ENCODE measurements at places on chromosomes 1 and 21.

DNA sequence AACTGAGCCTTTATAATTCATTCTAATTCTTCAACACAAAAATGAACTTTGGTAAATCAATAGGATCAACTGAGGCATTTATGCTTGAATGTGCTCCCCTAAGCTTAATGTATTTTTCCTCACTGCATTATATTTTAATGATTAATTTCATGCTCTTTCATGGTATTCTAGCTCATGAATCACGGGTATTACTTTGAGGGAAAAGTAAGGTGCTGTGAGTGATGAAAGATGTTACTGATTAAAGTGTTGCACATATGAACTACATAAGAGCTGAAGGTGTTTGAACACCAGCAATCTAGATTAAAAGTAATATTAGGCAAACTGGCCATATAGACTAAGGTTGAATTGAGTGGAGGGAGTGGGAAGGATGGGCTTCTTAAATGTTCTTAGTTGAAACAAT, 1.9 kb downstream of the DPYD start:
- no peak for DNase-seq

- DNase-seq: no peak
Measured at GRCh38 chr1:234932511-234933430, 195.9 kb downstream of the TOMM20 start.

DNA sequence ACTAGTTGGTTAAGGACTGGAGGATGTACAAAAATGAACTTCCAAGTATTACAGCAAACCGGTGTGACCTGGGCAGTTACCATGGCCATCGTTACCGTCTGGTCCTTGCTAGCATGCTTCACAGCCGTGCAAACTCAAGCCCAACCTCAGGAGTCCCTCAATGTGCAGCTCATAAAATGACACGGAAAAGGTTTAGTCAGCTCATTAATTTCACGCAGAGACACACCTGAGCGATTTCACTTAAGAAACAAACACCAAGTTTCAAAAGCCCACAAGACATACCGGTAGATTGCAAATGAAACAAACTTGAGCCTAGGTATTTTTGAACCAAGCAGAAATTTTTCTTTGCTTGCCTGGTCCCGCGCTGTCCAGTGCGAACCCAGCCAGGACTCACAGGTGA, 105.0 kb upstream of the ADAR start:
- DNase-seq: no peak

DNA sequence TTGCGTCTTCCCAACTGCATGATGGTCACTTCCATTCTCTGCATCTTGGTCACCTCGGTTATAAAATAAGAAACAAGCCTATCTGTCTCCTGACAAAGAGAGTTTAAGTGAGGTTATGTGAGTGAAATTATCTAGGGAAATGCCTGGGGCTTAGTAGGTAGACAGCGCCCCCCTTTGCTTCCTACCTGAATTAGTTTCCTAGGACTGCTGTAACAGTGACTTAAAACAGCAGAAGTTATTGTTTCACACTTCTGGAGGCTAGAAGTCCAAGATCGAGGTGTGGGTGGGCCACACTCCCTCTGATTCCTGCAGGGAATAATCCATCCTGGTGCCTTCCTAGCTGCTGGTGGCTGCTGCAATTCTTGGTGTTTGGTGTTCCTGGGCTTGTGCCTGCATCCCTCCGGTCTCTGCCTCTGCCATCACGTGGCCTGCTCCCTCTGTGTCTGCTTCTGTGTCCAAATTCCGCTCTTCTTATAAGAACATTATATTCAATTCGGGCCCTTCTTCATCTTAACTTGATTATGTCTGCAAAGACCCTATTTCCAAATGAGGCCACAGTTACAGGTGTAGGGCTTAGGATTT, 92.6 kb downstream of the IGSF21 start:
- no peak for DNase-seq

DNA sequence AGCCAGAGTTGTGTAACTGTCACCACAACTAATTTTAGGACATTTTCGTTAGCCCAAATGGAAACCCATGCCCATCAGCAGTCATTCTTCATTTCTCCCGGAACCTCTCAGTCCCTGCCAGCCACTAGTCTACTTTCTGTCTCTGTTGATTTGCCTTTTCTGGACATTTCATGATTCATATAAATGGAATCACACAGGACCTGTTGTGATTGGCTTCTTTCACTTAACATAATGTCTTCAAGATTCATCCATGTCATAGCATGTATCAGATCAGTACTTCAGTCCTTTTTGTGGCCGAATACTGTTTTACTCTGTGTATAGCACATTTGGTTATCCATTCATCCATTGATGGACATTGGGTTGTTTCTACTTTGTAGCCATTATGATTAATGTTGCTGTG, 7.1 kb downstream of the SLC66A1 start:
- DNase-seq: no peak

DNA sequence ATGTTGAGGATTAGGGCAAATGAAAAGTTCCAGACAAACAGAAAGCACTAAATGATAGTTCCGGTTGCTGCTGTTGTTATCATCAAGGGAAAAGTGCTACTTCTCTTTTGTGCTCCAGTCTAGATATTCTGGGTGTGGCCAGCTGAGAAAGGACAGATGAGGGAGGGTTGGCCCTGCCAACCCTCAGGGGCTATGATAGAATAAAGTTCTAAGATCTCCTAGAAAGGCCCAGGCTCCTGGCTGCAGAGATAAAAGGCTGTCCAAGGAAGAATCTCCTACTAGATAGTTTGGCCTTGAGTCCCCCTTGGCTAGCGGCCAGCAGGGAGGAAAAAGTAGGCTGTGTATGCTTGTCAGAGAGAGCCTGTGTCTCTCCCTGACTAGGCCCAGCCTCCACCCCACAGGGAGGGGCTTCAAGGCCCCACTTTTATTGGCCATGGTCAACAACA, 31.5 kb downstream of the RIMS3 start:
- no peak for DNase-seq

DNA sequence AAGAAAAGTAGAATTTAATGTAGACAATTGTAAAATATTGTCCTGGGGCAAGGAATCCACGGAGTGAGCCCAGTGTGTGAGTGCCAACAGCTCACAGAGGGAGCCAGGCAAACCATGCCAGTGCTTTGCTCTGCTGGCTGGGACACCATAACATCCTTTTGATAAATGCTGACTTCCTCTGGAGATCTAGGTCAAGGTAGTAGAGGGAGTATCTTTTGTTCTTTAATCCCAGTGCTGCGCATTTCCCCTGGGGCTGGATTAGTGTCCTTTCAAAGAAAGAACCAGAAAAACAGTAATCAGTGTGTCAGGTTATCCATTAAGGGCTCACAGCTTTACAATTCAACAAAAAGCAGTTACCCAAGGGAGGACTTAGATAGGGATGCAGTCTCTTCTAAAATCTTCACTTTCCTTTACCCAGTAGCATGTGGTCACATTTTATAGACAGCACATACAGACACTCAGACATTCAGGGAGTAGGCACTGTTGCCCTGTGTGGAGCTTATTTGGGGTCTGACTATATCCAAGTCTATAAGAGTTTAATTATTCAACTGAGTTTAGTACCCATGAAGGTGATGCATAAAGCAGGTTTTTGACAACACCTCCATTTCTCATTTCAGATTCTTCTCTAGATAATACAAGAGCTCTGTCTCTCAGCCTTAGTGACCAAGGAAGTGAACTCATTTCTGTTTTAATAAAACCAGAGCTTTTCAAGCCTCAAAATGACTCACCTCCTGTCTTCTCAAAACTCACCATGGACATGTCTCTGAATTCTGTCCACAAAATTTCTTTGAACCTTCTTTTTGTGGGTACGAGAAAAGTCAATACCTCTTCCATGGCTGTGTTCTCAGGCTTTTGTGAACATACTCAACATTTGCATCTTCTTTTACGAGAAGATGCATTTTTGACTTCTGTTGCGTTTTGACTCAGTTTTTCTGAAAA, 215.3 kb downstream of the BRINP2 start:
- no peak for DNase-seq

DNA sequence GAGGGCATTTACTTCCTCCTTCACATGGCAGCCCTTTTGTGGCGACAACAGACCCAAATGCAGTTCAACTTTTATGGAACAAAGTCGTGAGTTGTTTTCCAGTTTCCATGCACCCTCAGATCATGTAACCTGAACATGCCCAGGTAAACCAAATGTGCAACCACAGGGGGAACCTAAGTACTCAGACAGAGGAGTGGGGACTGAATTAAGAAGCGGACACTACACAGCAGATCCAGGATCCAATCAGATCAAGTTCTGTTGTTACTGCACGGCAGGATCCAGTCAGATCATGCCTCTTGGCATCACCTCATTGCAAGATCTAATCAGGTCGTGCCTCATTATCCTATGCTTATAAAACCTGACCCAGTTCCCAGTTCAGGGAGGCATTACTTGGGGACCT, 115.7 kb downstream of the MATN1 start:
- DNase-seq: no peak

GRCh38 chr1:232940262-232940661, 10.1 kb upstream of the NTPCR start:
- no peak for DNase-seq

All from CD8-positive, alpha-beta T cell (primary cell).